Colonic mucosa (tissue), 4 donors: ENCODE measurements at places on chromosomes 11 and 22. TPM values are rescaled to one million over a fixed set of nuclear protein-coding genes. Genes with fewer than 3 reads are reported as not detected.

The EIF4G2 gene
- total RNA-seq = 1,080 TPM

GRCh38 chr11:30735946-30736345 lies 149.8 kb upstream of the MPPED2 start:
- H3K27ac ChIP-seq = no peak overlapping the region
- no peaks in the 10 kb centered on the region for H3K4me1 ChIP-seq
- no peak for DNase-seq
- no peak overlapping the region for H3K4me3 ChIP-seq
- no peaks in the 10 kb centered on the region for H3K27me3 ChIP-seq

The OR51Q1 gene
- total RNA-seq = not detected

The SLC5A1 gene
- total RNA-seq = 47.9 TPM

DNA sequence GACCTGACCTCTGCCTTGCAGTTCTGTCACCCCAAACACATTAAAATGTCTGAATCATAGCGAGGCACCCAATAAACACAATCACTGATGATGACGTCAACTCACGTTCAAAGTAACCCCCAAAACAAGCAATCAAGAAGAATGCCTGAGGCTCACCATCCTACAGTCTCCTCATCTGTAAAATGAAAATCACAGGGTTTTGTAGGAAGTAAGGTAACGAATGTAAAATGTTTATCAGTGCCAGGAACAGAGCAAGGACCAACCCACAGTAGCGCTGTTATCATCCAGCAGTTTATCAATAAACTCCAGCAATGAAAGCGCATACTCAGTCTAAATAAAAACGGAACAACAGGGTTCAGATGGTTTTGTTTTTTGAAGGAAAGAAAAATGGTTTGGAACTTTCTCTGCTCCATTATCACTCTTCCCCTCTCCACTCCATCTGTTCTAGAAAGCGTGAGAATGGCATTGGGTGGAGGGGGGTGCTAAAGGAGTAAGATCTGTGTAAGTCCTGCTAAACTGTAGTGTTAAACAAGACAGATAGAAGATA lies 110.5 kb downstream of the MICAL3 start:
- H3K27me3 ChIP-seq = no peaks in the 10 kb centered on the region
- no peaks in the 10 kb centered on the region for H3K4me1 ChIP-seq
- H3K36me3 ChIP-seq = no peaks in the 10 kb centered on the region
- H3K27ac ChIP-seq = no peak overlapping the region
- no peak overlapping the region for H3K4me3 ChIP-seq

The SLC7A4 gene
- total RNA-seq = 3.9 TPM

DNA sequence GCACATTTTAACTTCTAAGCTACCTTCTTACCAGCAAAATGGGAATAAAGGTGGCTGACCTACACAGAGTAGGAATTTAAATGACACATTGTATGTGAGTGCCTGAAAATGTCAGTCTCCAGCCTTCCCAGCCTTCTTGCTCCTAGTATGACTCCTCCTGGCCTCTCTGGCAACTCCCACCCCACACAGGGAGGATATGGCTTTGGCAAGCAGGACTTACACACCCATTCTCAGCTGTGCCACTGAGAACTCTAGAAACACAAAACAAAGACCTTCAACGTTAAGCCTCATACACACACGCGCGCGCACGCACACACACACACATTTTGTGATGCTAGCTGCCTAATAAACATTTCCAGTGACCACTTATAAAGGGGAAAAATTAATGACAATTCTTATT lies 65.8 kb downstream of the PACSIN2 start:
- peaks cover 31% of the 10 kb centered on the region for H3K4me1 ChIP-seq
- no peaks in the 10 kb centered on the region for H3K27me3 ChIP-seq
- no peak overlapping the region for H3K27ac ChIP-seq
- H3K36me3 ChIP-seq = no peaks in the 10 kb centered on the region
- no peak for DNase-seq

The OR6T1 gene
- total RNA-seq = not detected

GRCh38 chr11:8028766-8029165 lies 41.6 kb downstream of the EIF3F start:
- no peak overlapping the region for H3K4me3 ChIP-seq
- H3K27ac ChIP-seq = no peak overlapping the region
- DNase-seq = no peak
- no peaks in the 10 kb centered on the region for H3K4me1 ChIP-seq
- H3K27me3 ChIP-seq = no peaks in the 10 kb centered on the region

The KRTAP5-8 gene
- total RNA-seq = 0.35 TPM

- no peak overlapping the region for H3K4me3 ChIP-seq
- H3K36me3 ChIP-seq = no peaks in the 10 kb centered on the region
- H3K27ac ChIP-seq = no peak overlapping the region
- DNase-seq = no peak
Measured at GRCh38 chr11:134358856-134359490, 27.2 kb downstream of the GLB1L2 start.

- H3K4me3 ChIP-seq = no peak overlapping the region
- no peak overlapping the region for H3K27ac ChIP-seq
- H3K4me1 ChIP-seq = no peaks in the 10 kb centered on the region
- H3K27me3 ChIP-seq = no peaks in the 10 kb centered on the region
- H3K36me3 ChIP-seq = no peaks in the 10 kb centered on the region
Measured at GRCh38 chr11:84612645-84613044, 1014.5 kb downstream of the DLG2 start.
